ENCODE measurements at places on chromosomes 16 and 17.
A peak's percentile ranks its signal among the peaks of the same experiment; 100 is the strongest.

- no peak overlapping the region for H3K4me3 ChIP-seq
- H3K4me1 ChIP-seq: no peaks in the 10 kb centered on the region
- DNase-seq: no peak
- H3K27ac ChIP-seq: no peak overlapping the region
- H3K36me3 ChIP-seq: no peaks in the 10 kb centered on the region
- no peaks in the 10 kb centered on the region for H3K27me3 ChIP-seq
These were observed 45.4 kb downstream of the SOX8 start for GRCh38 chr16:1026784-1027500.

GRCh38 chr17:76772842-76773525, 35.1 kb downstream of the MFSD11 start:
- peaks cover 15% of the 10 kb centered on the region for H3K36me3 ChIP-seq
- H3K4me1 ChIP-seq: peaks cover 13% of the 10 kb centered on the region
- H3K27ac ChIP-seq: no peak overlapping the region
- DNase-seq: no peak
- peak overlapping the region; percentile 36 for H3K4me3 ChIP-seq

GRCh38 chr16:49664221-49665215, 191.4 kb downstream of the ZNF423 start:
- no peaks in the 10 kb centered on the region for H3K27me3 ChIP-seq
- no peaks in the 10 kb centered on the region for H3K36me3 ChIP-seq
- no peak for DNase-seq
- no peak overlapping the region for H3K27ac ChIP-seq
- no peaks in the 10 kb centered on the region for H3K4me1 ChIP-seq
- H3K4me3 ChIP-seq: no peak overlapping the region

- no peak overlapping the region for H3K27ac ChIP-seq
- peaks cover 22% of the 10 kb centered on the region for H3K4me1 ChIP-seq
- H3K4me3 ChIP-seq: no peak overlapping the region
- no peaks in the 10 kb centered on the region for H3K27me3 ChIP-seq
These were observed 18.1 kb downstream of the ADGRG1 start for GRCh38 chr16:57646388-57647039.

DNA sequence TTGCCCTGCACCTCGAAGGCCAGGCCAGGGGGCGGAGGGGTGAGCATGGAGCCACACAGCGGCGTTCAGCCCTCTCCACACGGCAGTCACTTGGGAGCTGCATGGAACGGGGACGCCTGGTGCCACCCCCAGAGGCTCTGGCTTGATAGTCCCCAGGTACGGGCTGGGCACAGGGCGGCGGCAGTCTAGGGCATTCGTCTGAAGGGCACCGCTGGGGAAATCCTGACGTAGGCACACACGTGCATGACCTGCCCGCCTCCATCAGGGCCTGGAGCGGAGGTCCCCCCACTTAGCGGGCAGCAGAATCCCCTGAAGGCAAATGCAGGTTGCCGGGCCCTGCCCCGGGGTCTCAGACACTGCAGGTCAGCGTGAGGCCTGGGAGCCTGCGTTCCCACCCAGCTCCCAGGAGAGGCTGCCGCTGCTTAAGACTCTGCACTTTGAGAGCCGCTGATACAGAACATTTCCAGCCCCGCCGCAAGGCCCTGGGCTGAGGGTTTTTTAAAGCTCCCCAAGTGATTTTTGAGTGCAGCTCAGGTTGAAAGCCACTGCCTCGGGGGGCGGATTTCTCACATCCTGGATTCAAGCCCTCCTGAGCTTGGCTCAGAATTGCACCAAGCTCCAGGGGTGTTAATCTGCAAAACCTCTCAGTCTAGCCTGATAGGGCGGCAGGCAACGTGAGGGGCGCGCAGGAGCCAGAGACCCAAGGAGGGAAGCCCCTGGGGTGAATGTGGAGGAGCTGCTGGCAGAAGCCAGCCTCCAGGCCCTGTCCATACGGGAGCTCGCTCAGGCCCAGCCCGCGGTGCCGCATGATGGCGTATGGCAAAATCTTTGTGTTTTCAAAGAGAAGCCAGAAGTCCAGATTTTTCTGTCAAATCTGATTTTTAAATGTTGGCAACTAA, 182.3 kb upstream of the GSE1 start:
- no peaks in the 10 kb centered on the region for H3K36me3 ChIP-seq
- no peak overlapping the region for H3K27ac ChIP-seq

DNA sequence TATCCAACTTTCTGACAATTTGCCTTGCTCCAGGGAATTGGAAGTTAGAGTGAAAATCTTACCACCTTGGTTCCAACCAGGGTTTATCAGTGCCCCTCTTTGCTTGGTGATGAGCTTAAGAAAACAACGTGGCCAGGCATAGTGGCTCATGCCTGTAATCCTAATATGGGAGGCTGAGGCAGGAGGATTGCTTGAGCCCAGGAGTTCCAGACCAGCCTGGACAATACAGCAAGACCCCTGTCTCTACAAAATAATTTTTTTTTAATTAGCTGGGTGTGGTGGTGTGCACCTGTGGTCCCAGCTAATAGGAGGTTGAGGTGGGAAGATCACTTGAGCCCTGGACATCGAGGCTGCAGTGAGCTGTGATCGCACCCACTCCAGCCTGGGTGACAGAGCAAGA, 21.4 kb downstream of the SLC7A6 start:
- no peaks in the 10 kb centered on the region for H3K36me3 ChIP-seq
- H3K4me3 ChIP-seq: peak overlapping the region; percentile 62
- no peak for DNase-seq
- no peaks in the 10 kb centered on the region for H3K27me3 ChIP-seq
- H3K27ac ChIP-seq: peak overlapping the region; percentile 68

GRCh38 chr16:77548151-77548550, 113.3 kb upstream of the ADAMTS18 start:
- H3K4me3 ChIP-seq: no peak overlapping the region
- no peaks in the 10 kb centered on the region for H3K27me3 ChIP-seq
- no peak for DNase-seq
- no peak overlapping the region for H3K27ac ChIP-seq
- H3K36me3 ChIP-seq: no peaks in the 10 kb centered on the region

DNA sequence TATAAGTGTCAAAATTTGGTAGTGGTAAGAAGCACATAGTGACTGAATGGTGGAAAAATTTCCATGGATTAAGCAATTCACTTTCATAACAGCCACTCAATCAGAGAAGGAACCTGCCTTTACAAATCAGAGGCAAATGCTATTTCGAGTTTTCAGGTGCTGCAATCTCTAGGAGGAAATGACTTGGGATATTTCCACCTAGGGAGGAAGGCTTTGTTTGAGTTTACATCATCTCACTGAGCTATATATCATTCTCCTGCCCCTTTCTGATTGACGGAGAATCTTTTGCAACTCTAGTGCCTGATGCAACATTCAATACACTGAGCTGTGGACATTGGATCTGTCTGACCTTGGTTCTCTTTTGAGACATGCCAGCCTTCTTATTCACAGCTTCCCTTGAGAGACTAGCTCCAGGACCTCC, 26.3 kb downstream of the MARCHF10 start:
- no peaks in the 10 kb centered on the region for H3K27me3 ChIP-seq
- no peaks in the 10 kb centered on the region for H3K4me1 ChIP-seq
- no peak for DNase-seq

DNA sequence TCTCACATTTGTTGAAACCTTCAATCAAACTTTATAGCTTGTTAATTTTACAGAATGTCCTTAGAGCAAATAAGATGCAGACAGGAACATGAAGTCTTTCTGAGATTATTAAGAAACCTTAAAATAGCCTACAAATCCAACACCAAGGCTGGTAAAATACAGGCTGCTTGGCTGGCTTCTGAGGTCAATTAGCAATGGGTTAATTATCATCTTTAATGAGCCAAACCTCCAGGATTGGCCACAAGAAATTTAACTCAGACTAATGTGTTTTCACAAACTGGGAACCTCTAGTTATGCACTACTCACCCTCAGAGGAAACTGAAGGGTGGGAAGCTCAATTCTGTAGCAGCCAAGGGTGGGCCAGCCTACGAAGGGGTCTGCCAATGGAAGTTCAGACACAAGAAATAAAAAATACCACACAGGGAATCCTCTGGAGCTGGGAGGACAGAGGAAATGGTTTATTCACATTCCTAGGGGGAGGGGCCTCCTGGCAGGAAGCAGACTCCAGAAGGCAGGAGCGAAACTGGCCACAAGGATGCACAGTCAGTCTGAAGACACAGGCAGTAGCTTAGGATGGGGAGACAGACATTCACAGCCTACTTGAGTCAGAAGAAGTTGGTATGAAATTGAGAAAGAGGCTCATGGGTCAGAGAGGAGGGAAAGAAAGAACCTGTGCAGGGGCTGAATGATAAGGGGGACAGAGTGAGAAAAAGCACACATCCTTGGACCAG, 36.1 kb downstream of the HIC1 start:
- H3K27me3 ChIP-seq: no peaks in the 10 kb centered on the region
- H3K4me3 ChIP-seq: no peak overlapping the region
- H3K36me3 ChIP-seq: no peaks in the 10 kb centered on the region
- peaks cover 28% of the 10 kb centered on the region for H3K4me1 ChIP-seq
- peak overlapping the region; percentile 69 for H3K27ac ChIP-seq

DNA sequence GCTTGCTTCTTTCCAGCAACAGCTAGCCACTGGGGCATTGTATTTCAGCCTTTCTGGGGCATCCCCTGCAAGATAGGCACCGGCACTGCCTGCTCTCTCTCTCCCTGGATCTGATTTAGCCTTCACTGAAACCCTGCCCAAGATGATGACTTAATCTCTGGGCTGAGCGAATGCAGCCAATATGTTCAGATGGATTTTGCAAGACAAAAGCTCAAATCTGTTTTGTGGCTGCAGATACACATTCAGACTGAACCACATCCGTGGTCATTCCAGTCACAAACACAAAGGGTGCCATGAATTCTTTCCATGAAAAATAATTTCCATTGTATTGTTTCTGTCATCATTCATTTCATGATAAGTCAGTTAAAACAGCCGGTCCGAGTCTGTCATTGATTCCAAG, 24.2 kb downstream of the SOST start:
- DNase-seq: no peak
- no peaks in the 10 kb centered on the region for H3K27me3 ChIP-seq
- H3K4me1 ChIP-seq: no peaks in the 10 kb centered on the region
- H3K27ac ChIP-seq: no peak overlapping the region
- H3K4me3 ChIP-seq: no peak overlapping the region

DNA sequence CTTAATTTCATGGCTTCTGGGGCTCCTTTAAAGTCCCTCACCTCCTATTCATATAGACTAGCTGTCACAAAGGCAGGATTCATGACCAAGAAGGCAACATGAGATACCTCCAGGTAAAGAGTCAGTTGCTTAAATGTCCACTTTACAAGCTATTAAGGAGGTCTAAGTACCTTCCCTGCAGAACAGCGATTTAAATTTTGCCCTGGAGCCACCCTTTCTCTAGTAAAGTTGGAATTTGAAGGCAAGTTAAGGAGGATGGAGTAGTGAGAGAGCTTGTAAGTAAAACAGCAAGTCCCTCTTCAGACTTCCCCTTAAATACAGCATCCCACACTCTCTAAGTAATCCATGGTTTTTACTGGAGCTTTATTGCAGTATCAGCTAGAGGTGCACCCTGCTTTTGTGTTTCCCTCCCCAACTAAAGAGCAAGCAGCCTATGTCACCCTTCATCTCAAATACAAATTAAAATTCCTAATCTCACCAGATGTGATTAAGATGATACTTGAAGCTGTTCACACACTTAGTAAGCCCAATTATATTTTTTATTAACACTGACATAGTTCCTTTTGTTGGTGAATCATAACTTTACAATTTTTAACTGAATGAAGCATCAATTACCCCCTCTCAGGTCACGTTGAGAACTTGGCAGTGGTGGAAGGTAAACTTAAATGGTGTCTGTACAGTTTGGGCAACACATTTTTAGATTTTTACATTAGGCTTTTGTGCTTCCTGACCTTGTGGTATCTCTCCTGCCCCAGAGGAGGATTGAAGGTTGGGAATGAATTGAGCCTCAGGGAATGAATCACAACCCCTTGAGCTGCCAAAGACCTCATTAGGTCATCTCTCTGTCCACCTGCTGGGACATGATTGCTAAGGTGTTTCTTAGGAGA, 108.9 kb downstream of the TANGO6 start:
- H3K4me3 ChIP-seq: no peak overlapping the region
- H3K27me3 ChIP-seq: no peaks in the 10 kb centered on the region
- no peak overlapping the region for H3K27ac ChIP-seq
- no peaks in the 10 kb centered on the region for H3K4me1 ChIP-seq
- DNase-seq: no peak

- H3K4me1 ChIP-seq: no peaks in the 10 kb centered on the region
- no peak for DNase-seq
- H3K36me3 ChIP-seq: no peaks in the 10 kb centered on the region
- no peak overlapping the region for H3K27ac ChIP-seq
These were observed 12.6 kb upstream of the IL21R start for GRCh38 chr16:27389272-27389961.

GRCh38 chr17:64583038-64583437, 76.3 kb downstream of the CEP95 start:
- H3K27ac ChIP-seq: no peak overlapping the region
- H3K36me3 ChIP-seq: peaks cover 34% of the 10 kb centered on the region
- H3K27me3 ChIP-seq: no peaks in the 10 kb centered on the region
- DNase-seq: no peak
- no peak overlapping the region for H3K4me3 ChIP-seq
- H3K4me1 ChIP-seq: no peaks in the 10 kb centered on the region

GRCh38 chr16:30746638-30747175, 1.5 kb upstream of the PHKG2 start:
- H3K36me3 ChIP-seq: no peaks in the 10 kb centered on the region
- H3K27ac ChIP-seq: peak overlapping the region; percentile 75
- H3K27me3 ChIP-seq: no peaks in the 10 kb centered on the region
- no peak for DNase-seq
- peaks cover 6% of the 10 kb centered on the region for H3K4me1 ChIP-seq

DNA sequence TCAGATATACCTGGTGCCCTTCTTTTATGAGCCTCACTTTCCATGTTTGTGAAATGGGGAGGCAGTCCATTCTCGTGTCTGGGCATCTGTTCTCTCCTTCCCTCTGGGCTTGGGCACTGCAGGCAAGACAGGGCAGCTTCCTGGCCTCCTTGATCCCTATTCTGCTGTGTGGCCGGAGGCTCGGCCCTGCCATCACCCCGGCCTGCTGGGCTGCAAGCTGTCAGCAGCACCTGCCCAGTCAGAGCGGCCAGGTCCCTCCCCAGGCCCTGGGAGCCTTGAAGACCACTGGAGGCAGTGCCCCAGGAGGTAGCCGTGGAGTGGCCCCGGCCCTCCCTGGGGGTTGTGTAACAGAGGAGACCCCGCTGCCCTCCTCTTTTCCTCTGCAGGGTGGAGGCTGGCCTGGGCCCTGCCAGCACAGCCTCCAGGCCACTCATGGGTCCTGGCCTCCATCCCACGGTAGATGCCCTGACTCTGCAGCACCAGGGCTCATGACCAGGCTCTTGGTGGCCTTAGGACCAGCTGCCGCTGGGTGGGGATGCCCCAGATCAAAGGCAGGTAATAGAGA, 9.2 kb downstream of the KCNJ12 start:
- DNase-seq: no peak
- H3K4me3 ChIP-seq: no peak overlapping the region
- H3K27me3 ChIP-seq: no peaks in the 10 kb centered on the region
- H3K36me3 ChIP-seq: no peaks in the 10 kb centered on the region
- no peaks in the 10 kb centered on the region for H3K4me1 ChIP-seq

GRCh38 chr16:49409121-49409520, 35.5 kb downstream of the C16orf78 start:
- no peak overlapping the region for H3K27ac ChIP-seq
- H3K27me3 ChIP-seq: no peaks in the 10 kb centered on the region
